ENCODE measurements at places on chromosomes 7 and 10. TPM values are rescaled to one million over a fixed set of nuclear protein-coding genes. Genes with fewer than 3 reads are reported as not detected.

- DNase-seq, result no peak
Measured at GRCh38 chr7:157432957-157433576, 96.3 kb downstream of the DNAJB6 start.

- DNase-seq, result no peak
Measured at GRCh38 chr7:140722254-140722653, 25.7 kb downstream of the NDUFB2 start.

The HABP2 gene
- total RNA-seq, result 0.13 TPM

The PBLD gene
- total RNA-seq, result 1.9 TPM

The SHLD2 gene
- total RNA-seq, result 29.3 TPM

GRCh38 chr10:29409241-29410054, 120.6 kb downstream of the LYZL1 start:
- peak; percentile 15 for DNase-seq

DNA sequence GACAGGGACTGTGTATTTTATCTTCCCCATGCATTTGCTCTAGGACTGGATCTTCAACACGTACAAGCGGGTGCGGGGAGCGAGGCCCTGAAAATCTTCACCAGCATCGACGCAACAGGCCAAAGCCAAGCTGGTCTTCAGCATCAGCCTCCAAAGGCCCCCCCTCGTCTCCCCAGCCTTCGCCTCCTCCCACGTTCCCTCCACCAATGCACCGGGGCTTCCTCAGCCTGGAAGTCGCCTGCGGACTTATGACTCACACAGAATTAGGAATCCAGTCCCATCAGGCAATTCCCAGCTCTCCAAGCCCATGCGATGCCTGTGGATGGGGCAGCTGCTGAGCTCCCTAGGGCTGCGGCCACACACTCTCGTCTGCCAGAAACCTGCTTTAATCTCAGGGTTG, 36.3 kb upstream of the RNF32 start:
- no peak for DNase-seq

DNA sequence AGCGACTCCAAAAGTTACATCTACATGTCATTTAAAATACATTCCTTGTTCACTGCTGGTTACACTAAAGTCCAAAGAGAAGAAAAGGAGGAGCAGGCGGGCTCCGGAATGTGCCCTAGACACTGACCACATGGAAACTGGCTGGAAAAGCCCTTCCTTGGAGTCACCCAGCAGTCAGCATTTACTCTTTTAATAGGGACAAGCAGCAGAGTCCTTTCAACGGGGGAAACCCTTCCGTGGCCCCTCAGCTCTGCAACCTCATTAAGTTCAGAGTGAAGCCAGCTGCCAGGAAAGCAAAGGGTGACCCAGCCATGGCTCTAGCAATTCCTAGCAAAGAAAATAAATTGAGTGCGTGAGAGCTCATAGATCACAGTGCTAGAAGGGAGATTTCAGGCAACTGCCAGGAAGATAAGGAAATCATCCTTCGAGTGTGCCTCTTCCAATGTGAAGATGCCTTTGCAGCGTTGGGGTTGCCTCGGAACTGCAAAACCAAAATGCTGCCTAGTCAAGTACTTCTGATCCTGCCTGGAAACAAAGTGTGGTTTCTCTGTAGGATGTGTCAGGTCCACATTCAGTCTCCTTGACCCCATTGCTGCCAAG, 101.6 kb downstream of the SORBS1 start:
- no peak for DNase-seq

The FAM180A gene
- total RNA-seq, result not detected

DNA sequence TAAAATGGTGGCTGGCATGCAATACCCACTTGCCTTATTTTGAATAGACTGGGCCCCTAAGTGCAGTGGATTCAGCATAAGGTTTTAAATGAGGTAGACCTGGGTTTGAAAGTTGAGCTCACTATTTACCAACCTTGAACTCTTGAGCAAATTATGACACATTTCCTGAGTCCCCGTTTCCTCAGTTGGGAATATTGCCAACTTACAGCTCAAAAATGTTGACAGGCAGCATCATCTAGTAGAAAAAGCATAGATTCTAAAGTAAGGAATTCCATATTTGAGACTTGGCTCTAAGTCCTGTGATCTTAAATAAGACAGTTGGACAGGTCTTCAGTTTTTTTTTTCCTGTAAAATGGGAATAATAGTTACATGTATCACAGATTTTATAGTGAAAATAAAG, 305.5 kb downstream of the ACTR3B start:
- no peak for DNase-seq

DNA sequence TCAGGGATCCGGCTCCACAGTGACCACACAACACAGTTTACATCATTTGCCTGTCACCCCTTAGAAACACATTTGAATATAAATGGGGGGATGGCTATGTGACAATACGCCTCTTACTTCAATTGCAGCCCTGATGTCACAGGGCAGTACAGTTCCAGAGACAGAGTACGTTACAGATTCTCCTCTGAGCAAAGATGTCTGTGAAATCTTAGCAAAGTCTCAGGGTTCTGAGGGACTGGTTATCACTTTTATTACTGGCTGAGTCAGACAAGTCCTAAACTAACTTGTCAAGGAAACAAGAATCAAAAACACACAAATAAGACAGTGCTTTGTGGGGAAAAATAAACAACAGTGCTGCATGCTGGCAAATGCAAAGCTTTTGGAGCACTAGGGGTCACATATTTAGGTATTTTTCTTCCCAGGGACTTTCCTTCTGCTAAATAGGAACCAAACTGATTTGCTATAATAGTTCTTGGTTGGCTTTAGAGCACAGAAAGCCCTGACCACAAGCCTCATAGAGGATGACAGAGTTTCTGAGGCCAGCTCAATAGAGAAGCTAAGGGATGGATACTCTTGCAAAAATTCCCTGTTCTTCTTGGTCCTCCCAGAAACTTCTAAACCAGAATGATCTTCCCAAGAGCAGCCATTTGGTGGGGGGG, 501.6 kb downstream of the GRID1 start:
- no peak for DNase-seq

The PRTFDC1 gene
- total RNA-seq, result 0.43 TPM

DNA sequence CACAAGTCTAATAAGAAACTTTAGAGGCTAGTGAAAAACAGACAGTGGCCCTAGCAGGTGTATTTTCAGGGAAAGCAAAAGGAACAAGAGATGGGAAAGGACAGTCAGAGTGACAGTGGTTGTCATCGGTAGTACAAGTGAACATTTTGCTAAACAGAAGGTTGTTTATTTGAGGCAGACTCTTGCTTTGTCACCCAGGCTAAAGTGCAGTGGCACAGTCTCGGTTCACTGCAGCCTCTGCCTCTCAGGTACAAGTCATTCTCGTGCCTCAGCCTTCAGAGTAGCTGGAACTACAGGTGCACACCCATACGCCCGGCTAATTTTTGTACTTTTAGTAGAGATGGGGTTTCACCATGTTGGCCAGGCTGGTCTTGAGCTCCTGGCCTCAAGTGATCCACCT, 195.8 kb downstream of the RELN start:
- DNase-seq, result no peak

GRCh38 chr10:76942628-76943416, 694.8 kb downstream of the KCNMA1 start:
- DNase-seq, result peak; percentile 5

- DNase-seq, result no peak
Measured at GRCh38 chr10:85008488-85009184, 680.2 kb downstream of the CCSER2 start.

DNA sequence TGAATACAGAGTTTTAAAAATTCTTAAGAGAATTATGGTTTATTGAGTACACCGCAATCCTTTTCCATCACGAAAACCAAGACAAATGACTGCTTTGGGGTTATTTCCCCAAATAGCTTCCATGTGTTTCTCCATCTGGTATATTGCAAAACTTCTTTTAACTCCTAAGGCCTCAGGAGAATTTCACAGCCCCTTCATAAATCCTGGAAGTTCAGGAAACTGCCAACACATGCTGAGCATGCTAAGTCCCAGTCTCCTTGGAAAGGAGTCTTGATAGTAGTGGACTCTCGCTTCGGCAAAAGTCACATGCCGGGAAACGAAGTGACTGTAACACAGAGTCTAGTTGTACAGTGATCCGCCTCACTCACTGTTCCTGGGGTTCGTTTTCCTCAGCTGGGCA, 88.1 kb upstream of the RSU1 start:
- DNase-seq, result no peak

The CNNM1 gene
- 0.58 TPM for total RNA-seq

GRCh38 chr10:7662522-7662921, 4.2 kb downstream of the ITIH5 start:
- no peak for DNase-seq

The DUSP5 gene
- 6.6 TPM for total RNA-seq

GRCh38 chr7:36961097-36961496, 236.8 kb upstream of the AOAH start:
- no peak for DNase-seq

The IRF5 gene
- 5.0 TPM for total RNA-seq

- no peak for DNase-seq
Measured at GRCh38 chr7:136698977-136699376, 169.5 kb upstream of the CHRM2 start.

DNA sequence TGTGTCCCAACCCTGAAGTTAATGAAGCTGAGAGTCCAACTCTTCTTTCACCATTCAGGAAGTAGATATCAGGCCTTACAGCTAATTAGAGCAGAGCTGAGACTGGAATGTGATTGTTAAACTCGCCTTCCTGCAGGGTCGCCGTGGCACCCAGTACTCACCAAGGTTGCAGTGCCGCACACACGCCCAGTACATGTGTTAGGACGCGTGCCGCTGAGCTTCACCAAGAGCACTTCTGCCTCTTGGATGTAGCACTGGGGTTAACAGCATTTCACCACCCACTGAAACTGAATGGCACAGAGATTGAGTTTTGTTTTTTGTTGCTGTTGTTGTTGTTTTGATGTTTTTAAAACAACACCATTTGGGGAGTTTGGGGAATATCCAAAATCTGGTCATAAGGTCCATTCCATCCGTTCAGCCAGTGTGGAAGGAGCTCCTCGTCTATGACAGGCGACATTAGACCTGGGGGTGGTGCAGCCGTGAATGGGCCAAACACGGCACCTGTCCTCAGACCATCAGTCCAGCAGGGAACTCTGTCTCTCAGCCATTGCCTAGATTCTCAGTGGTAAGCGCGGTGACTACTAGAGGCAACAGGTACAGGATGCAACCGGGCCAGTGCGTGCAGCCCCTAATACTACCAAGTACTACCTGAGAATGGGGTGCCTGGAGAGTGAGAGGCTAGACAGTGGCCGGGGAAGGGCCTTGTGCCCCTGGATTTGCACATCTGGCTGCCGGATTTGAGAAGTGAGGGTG, 21.9 kb downstream of the WIPI2 start:
- DNase-seq, result no peak

- DNase-seq, result no peak
Measured at GRCh38 chr10:67621834-67622233, 74.2 kb downstream of the CTNNA3 start.

- DNase-seq, result peak; percentile 10
Measured at GRCh38 chr10:22573820-22574569, 140.4 kb downstream of the PIP4K2A start.

The CNPY4 gene
- 79.6 TPM for total RNA-seq

DNA sequence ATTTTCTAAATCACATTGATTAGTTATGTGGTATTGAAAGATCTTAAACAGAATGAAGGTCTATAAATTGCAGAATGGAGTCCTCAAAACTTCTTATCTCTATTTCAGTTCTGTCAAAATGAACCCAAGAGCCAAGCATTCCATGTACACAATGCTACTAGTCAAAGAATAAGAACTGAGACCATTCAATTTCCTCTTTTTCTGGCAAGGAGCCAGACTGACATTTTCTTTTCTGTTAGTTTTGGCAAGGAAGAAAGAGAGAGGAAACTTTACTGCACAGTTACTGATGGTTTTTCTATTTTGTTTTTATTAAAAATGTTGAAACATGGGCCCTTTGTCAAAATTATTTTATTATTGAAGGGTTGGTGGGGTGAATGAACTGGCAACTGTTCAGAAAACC, 181.8 kb upstream of the FERD3L start:
- DNase-seq, result no peak

- no peak for DNase-seq
Measured at GRCh38 chr7:88217675-88218428, 2.0 kb downstream of the SRI start.

DNA sequence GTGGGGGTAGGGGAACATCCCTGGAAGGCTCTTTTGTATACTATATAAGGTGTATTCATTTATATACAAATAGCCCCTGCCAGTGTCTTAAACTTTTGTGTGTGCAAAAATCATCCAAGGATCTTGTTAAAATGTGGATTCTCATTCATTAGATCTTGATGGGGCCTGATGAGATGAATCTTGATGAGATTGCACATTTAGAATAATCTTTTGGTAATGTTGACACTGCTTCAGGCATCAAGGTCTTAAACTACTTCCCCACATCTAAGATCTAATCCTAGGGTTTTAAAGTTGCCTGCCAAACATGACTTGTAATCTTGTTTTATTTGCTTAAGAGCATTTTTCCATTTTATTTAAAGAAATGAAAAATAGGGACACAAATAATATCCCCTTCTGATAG, 13.0 kb downstream of the TLX1 start:
- no peak for DNase-seq

DNA sequence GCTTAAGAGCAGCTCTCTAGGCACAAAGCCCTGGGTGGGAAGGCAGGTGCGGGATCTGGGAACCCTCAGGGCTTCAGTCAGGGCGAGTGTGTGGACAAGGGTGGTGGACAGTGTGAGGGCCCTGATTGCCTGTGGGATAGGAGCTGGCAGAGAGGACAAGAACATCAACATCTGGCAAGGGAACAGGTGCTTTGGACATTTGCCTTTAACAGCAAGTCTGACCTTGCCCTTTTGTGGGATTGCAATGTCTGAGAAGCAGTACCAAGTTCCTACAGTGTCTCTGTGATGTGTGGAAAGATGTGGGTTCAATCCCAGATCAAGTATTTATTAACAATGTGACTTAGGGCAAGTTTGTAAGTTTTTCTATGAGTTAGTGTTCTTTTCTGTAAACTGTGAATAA, 46.7 kb downstream of the TFAM start:
- no peak for DNase-seq

DNA sequence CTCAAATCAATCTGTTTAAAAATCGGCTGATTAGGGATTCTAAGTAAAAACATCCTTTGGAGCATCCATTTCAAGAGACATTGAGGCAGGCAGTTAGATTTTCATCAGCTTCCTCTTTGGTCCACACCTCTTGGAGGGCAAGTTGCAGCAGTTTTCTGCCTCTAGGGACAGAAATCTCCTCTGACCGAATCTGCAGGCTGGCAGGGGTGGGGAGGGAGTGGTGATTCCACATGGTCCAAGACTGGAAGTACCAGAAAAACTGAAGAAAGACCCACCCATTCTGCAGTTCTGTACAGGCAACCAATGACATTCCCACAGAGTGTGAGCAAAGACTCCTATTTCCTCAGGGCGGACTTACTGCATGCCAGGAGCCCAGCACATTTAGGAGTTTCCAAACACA, 29.0 kb downstream of the FGFBP3 start:
- DNase-seq, result no peak

DNA sequence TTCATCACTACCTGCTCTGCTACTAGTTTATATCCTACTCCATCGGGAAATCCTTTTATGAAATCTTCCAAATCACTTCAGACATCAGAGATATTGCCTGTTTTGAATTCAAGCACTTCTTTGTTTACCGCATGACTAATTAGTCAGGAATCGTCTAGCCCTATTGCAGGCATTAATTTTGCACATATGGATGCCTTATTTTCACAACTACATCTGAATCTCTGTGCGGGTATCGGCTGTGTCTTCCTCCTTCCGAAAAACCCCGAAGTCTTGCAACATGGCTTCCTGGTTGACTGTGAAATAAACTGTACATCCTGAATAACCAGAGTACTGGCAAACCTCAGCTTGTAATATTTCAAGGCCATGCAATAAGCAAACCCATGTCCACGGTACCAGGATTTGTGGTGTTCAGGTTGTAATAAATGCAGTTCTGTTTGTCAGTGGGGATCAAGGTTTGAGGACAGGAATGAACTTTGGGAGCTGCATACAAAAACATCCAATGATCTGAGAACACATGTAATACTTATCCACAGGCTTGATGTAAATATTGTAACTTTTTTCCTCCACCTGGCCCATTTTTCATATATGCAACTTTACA, 642.1 kb downstream of the PARD3 start:
- DNase-seq, result no peak
